Globus pallidus (tissue), 1 donor: ENCODE measurements at places on chromosomes 7 and 10.

DNA sequence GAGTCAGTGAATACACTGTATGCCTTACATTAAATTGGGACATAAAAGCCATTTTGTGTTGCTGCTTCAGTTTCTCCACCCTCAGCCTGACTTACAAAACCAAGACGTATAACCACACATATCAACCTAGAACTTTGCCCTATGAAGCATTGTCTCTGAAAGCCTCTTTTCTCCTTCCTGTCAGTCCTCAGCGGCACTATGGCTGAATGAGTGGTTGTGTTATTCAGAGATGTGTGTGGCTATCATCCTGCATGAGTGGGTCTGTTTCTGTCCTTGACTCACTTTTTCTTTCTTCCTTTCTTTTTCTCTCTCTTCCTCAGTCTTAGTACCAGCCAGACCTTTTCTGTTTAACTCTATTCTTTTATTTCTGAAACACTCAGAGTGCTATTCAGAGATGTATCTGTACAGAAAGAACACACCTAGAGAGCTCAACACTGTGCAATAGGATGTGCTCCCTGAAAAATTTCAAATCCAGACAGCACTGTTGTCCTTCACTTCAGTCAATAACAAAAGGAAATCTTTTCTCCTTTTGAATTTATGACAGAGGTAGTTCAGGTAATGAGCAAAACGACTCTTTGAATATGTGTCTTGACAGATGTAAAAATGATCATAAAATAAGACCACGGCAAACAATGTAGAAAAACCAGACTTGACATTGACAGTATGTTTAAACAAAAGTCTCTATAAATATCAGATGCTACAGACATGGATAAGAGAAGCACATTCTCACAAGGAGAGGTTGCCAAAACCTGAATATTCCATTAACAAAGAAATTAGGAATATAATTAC is 163.3 kb upstream of the FEZF1 start:
- no peak for DNase-seq

- DNase-seq: no peak
These were observed 101.1 kb downstream of the ICA1 start for GRCh38 chr7:8160779-8161345.

- DNase-seq: no peak
These were observed 26.1 kb downstream of the INPP5A start for GRCh38 chr10:132563485-132564248.

- DNase-seq: no peak
These were observed 54.3 kb upstream of the PPP2R2D start for GRCh38 chr10:131846240-131847101.

- peak; percentile 56 for DNase-seq
These were observed 592.7 kb upstream of the GALNT17 start for GRCh38 chr7:70539205-70539604.

DNA sequence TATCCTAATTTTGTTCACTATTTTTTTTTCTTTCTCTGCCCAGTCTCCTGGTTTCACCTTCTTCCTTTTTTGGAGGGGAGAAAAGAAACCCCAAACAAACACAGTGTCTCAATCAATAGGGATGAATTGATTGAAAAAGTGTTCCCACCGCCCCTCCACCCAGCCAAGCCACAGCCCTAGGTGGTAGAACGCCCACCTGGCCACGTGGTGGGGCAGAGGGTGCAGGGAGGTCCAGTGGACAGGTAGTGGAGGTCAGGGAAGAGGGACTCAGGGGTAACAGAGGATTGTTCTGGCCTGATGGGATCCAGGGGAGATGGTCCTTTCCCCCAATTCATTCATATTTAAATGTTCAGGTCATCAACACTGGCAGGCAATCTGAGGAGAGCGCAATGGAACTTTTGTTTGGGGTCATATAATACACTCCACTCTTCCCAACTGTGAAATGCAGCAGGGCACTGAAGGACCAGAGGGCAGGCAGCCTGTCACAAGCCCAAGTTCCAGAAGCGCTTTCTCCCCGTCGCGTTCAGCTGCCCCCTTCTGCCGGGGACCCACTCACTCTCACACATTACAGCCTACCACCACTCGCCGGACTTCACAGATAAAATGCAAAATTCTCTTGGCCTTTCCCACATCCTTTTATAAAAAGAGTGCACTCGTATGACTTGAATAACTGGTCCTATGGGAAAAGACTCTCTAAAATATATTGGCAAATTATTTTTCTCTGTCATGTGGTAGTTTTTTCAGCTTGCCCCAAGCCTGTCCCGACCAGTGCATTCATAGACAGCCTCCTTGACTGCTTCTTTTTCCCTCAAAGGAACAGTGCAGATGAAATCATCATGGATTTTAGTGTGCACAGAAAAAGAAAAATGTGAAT is 1.6 kb downstream of the INHBA start:
- no peak for DNase-seq

GRCh38 chr10:116720668-116721546 is 21.5 kb downstream of the HSPA12A start:
- DNase-seq: no peak

DNA sequence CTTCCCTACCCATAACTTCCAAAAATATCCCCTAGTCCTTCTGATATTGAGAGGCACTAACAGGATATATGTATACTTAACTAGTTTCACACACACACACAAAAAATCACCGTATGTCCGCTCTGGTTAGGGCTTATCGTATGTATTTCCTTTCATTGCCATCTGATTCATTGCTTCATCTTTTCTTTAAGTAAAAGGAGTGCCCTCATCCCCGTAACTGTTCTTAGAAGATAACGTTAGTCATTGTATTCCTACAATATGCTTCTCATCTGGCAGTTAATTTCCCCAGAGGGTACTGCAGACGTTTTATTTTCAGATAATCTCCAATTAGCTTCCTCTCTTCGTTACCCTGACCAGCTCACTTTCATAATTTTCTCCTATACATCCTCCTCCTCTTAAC is 37.3 kb downstream of the NRCAM start:
- no peak for DNase-seq

- DNase-seq: no peak
These were observed 27.9 kb downstream of the ZC3HAV1 start for GRCh38 chr7:139081584-139081983.

- DNase-seq: no peak
These were observed 255.7 kb downstream of the TNS3 start for GRCh38 chr7:47326220-47326619.

GRCh38 chr10:3648576-3648975 is 136.4 kb downstream of the KLF6 start:
- DNase-seq: no peak

GRCh38 chr10:28975891-28976531 is 298.7 kb downstream of the BAMBI start:
- peak; percentile 46 for DNase-seq

DNA sequence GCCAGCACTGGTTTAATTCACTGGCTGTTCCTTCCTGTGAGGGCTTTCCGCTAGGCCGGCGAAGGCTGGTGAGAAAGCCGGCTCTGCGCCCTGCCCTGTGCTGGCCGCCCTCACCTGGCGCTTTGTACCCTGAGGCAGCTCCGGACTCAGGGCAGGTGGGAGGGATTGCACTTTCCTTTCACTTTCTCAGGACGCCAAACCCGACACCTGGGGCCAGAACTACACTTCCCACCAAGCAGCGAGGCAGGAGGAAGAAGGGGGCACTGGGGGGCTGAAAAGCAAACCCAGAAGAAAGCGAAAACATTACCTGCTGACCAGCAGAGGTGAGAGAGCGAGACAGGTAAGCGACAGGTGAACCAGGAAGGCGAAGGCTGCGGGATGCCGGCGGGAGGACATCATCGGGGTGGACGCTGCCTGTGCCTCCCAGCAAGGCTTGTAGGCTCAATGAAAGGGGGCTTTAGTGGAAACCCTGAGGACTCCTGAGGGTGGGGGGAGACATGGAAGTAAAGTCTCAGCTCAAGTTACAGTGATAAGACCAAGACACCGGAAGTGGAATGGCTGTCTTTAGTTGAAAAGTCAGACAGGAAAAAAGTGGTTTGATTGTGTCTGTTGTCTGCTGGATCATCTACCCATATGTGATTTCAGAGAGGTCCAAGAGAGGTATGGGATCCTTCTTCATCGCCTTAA is at the start of gene RAB19:
TSS of gene RAB19 (plus strand) at position 181 of the 687 bp plus-strand sequence. CDS start 3,589 bp downstream, outside the sequence.
- no peak for DNase-seq

- DNase-seq: no peak
These were observed 116.8 kb downstream of the DNAJB9 start for GRCh38 chr7:108686494-108686893.

DNA sequence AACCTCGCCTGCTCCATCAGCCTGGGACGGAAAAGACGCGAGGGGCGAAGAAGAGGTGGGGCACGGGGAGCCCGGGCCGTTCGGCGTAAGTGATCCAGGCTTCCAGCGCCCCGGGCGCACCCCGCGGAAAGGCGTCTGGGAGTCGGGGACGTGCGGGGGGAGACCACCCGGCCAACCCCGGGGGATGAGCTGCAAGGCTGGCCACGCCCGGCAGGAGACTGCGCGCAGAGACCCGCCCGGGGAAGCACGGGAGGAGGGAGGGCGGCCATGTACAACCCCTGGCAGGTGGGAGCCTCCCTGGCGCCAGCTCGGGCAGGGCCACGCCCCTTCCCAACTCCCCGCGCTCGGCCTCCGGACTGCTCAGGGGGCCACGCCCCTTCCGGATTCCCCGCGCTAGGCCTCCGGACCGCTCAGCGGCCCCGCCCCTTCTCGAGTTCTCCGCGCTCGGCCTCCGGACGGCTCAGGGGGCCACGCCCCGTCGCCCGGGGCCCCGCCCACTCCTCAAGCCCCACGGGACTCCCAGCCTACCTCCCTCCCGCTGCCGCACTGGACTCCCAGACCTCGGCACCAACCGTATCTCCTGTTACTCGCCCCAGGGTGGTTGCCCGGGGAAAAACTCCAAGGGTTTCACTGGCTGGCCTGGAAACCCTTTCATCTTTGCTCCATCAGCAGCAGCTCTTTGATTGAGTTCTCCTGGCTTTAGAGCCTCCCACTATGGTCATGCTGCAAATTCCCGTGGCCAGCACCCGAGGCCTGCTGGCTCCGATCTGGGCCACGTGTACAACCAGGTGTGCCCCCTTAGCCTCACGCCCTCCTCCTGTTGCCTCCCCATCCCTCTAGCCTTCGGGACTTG is 284.4 kb downstream of the ZEB1 start:
- DNase-seq: peak; percentile 75

DNA sequence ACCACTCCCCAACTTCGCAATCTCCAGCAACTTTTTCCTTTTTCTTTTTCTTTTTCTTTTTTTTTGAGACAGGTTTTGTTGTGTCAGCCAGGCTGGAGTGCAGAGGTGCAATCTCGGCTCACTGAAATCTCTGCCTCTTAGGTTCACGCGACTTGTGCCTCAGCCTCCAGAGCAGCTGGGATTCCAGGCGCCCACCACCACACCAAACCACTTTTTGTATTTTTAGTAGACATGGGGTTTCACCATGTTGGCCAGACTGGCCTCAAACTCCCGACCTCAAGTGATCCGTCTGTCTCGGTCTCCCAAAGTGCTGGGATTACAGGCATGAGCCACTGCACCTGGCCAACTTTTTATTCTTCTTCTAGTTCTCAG is 55.0 kb downstream of the KIAA1549 start:
- DNase-seq: no peak

- no peak for DNase-seq
These were observed at the start of gene TRIM8 for GRCh38 chr10:102644066-102644645. TSS of gene TRIM8 (plus strand) at chr10:102644479. CDS start at chr10:102644618, 139 bp downstream.

DNA sequence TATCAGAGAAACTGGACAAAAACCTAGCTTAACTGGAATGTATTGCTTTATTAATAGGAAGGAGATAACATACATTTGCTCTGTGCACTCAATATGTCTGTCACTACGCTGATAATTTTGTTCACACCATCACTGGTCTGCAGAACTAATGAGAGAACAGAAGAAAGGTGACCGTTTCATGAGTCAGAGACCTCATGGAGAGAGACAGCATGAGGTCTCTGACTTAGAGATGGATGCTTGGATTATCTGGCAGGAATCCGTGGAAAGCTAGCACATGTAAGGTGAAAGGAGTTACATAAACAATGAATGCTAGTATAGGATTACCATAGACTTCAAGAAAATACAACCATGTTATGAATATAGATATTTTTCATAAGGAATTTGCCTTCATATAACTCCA is 947.3 kb downstream of the IPMK start:
- DNase-seq: no peak

GRCh38 chr7:97381815-97382554 is 264.5 kb downstream of the SDHAF3 start:
- peak; percentile 24 for DNase-seq
